ENCODE measurements at places on chromosomes 3 and 15.

DNA sequence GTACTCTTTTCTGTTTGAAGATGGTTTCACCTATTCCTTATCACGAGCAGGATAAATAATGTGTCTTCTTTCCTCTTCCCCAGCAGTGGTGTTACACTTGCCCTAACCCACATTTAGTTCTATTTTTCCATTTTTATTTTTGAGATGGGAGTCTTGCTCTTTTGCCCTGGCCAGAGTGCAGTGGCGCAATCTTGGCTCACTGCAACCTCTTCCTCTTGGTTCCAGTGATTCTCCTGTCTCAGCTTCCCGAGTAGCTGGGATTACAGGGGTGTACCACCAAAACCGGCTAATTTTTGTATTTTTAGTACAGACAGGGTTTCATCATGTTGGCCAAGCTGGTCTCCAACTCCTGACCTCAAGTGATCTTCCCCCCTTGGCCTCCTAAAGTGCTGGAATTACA is 372.4 kb downstream of the FOXP1 start:
- no peak for DNase-seq

- DNase-seq: no peak
These were observed 70.2 kb downstream of the MYRIP start for GRCh38 chr3:39879581-39879980.

DNA sequence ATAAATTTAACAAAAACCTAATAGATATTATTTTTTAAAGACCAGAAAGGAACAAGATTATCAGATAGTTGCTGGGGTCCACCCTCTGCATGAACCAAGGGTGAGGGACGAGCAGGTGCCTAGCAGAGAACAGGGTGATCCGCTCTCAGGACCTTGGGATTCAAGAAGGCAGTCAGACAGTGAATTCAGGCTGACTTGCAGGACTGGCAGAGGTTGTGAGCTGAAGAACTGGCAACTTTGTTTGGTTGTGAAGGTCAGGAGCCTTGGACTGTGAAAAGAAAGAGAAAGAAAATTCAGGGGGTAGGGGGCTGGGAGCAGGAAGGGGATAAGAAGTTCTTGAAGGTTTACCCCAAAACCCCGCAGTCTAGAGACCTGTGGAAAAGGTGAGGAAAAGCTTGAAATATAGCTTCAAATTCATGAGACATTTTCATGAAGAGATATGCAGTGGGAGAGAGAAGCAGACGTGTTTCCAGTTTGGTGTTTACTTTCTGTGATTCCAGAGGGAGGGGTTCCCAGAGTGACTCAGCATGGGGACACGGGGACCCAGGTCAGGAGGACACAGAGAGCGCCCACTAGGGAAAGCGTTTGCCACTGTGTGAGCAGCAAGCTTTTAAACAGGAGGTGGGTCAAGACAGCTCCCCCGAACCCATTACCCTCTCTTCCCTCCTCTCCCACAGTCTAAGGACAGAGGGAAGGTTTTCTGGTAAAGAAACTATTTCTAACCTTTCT is 217.2 kb upstream of the UMPS start:
- DNase-seq: no peak

GRCh38 chr15:90981681-90982080 is 12.7 kb downstream of the PRC1 start:
- no peak for DNase-seq

DNA sequence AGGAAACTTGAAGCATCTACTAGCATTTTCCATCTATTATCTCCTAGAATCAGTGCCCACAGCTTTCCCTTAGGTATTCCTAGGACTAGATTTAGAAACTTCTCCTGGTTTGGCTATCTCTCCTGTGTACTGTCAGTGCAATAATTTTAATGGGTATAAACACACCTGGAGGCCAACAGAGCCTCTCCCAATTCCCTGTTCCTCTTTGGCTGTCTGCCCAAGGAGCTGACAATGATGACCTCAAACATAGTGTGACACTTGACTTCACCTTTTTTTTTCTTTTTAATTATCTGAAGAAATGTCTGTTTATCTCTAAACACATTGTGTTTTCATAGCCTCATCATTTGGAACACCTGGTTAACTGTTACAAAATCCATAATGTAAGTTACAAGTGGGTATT is 754.5 kb upstream of the ALCAM start:
- no peak for DNase-seq
